ENCODE measurements at places on chromosomes 16 and 17.

GRCh38 chr17:27591986-27592385, 39.0 kb upstream of the LGALS9 start:
- no peak for DNase-seq

DNA sequence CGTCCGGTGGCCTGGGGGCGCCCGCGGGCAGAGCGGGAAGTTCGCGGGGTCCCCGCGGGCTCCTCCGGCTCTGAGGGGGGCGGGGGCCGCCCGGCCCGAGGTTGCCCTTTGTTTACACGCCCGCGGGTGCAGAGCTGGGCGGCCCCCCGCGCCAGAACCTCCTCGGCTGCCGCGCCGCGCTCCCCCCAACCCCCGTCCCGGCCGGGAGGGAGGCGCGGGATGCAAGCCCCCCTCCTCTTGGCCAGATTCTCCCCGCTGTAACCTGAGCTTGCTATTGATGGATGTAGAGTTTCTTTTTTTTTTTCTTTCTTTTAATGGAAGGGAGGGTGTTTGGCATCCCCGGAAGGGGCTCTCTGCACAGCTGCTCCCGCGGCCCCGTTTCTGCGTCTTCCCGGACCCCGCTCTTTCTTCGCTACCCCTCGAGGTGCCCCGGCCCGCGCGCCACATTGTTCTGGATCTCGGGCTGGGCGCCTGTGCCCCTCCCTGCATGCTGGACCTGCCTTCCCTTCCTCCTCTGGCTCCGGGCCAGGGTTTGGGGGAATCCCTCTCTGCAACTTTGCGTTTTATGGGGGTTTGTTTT, 646 bp downstream of the CBX2 start:
- DNase-seq: no peak

DNA sequence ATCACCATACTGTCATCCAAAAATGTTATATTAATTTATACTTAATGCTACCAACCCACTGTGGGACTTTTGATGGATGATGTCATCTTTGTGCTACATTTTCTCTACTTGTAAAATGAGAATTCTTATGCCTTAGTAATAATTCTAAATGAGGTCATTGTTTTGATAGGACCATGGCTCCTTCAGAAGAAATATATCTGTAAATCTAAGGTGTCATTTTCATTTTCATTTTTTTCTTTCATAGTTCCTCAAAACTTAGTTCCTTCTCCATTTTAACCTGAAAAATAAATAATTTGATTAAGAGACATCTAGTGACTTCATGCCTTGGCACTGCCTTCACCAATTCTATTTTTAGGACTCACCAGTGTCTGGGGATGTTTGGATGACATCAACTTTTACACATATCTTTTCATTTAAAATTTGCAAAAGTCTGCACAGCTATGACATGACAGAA, 48.7 kb downstream of the GPRC5B start:
- DNase-seq: no peak

DNA sequence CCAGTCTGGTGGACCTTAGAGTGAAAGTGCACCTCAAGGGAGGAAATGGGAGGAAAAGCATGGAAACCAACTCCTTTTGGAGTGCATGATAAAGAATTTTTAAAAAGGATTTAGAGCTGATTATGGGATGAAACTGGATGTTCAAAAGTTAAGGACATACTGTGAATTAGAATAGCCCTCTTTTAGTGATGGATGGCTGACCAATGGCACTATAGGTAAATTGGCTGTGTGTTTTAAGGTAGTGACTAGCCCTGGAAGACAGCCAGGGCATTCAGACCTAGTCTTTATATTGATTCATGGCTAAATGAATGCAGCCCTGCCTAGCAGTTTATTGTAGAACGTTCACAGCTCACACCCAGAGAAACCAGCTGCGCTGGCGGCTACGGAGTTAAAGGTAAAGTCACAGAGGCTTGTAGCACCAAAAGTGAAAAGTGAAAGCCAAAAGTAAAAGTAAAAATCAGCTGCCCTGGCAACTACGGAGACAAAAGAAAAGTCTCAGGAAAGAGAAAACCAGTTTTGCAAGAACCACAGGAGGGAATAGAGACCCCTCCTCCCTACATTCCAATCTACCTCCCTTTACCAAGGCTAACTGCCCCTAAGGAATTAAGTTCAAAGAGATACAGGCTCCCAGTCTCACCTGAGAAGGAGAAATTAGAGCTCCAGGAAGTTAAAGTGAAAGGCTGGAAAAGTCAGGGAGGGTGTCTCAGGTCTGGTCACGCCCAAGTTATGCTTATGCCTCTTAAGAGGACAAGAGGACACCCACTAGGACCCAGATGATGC, 21.8 kb downstream of the ACSM1 start:
- DNase-seq: no peak

DNA sequence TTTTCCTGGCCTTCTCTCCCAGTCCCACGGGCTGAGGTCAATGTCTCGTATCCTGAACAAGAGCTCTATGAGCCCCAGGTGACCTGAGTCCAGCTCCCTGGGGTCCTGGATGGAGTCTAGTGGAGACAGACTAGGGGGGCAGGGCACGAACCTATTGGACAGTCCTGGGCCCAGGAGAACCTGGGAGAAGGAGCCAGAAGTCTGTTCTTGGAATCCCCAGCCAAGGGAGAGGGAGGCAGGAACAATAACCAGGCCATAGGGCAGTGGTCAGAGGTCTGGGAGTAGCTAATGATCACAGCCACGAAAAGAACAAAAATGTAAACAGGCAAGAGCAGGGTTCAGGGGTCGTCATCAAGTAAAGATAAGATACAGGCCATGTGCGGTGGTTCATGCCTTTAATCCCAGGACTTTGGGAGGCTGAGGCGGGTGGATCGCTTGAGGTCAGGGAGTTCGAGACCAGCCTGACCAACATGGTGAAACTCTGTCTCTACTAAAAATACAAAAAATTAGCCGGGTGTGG, 60.8 kb downstream of the COPRS start:
- no peak for DNase-seq

DNA sequence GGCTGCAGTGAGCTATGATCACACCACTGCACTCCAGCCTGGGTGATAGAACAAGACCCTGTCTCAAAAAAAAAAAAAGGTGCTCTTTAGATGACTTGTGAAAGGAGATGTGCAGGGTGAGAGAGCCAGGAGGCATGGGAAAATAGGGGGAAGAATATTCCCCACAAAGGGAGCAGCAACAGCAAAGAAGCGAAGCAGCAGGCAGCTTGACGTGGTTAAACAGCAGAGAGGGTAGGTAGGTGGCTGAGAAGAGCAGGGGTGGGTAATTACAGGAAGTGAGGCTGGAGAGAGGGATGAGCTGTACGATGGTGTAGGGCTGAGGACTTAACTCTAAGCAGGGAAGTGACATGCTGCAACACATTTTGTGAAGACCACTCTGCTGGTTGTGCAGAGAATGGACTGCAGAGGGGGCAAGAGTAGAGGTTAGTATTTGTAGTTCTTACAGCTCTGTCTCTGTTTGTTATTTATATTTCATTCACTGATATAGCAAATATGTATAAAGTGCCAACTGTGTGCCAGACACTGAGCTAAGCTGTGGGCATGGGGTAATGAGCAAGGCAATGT, 1.6 kb downstream of the HEATR3 start:
- DNase-seq: no peak

- DNase-seq: no peak
Measured at GRCh38 chr17:48544349-48545021, 424 bp downstream of the HOXB2 start.

DNA sequence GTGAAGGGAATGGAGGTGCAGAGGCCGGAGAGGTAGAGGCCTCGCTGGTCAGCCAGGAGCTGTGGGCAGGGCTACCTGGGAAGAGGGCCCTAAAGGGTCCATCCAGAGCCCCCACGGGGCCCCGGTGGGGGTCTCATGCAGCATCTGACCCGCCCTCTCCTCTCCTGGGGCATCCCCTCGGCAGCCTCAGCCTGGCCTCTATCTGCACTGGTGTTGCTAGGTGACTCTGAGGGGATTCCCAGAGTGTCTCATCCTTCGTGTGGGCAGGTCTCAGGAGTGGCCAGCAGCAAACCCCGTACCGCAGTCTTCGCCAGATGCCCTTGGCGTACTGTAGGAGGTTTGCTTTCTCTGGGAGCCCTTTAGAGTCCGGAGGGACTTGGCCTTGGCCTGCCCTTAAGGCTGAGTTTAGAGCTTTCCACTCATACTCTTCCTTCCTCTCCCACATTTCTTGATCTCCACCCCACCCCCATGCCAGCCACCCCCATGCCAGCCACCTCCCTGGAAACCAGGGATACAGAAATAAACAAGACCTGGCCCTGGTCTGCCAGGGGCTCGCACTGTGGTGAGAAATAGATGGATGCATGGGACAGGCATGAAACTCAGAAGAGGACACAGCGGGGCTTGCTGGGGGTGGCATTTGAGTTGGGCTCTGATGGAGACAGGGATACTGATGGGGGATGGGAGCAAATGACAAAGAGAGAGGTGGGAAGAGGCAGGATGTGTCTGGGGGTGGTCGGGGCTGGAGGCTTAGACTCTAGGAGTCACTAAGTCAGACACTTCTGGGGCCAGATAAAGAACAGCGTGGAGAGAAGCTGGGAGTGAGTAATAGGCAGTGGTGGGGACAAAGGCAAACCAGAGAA, 9.9 kb downstream of the SLC5A10 start:
- no peak for DNase-seq

DNA sequence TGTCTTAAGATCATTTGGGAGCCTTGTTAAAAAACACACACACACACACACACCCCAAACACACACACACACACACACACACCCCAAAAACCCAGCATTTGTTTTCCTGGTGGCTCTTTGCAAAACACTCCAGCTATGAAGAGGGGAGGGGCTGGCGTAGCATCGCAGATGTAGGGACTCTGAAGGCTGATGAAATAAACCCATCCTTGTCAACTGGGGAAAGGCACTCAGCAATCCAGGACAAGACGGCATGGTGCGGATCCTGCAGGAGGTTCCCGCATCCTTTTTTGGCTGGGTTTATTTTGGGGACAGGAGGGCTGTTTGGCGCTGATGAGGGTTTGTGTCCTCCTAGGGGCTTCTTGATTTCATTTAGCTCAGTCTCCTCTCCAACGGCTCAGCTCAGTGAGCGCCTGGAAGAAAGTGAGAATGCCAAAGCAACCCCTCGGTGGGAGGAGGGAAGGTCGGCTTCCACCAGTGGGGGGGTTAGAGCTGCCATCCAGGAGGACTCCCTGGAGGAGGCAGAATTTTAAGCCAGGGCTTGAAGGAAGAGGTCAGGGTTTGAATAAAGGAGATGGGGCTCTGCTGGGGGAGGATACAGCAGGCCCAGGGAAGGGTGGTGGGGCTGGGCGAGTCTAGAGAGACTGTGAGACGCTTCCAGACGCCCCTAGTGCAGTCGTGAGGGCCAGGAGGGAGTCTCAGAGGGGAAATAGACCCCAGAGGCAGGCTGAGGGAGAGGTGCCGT, 12.4 kb upstream of the GSE1 start:
- no peak for DNase-seq

DNA sequence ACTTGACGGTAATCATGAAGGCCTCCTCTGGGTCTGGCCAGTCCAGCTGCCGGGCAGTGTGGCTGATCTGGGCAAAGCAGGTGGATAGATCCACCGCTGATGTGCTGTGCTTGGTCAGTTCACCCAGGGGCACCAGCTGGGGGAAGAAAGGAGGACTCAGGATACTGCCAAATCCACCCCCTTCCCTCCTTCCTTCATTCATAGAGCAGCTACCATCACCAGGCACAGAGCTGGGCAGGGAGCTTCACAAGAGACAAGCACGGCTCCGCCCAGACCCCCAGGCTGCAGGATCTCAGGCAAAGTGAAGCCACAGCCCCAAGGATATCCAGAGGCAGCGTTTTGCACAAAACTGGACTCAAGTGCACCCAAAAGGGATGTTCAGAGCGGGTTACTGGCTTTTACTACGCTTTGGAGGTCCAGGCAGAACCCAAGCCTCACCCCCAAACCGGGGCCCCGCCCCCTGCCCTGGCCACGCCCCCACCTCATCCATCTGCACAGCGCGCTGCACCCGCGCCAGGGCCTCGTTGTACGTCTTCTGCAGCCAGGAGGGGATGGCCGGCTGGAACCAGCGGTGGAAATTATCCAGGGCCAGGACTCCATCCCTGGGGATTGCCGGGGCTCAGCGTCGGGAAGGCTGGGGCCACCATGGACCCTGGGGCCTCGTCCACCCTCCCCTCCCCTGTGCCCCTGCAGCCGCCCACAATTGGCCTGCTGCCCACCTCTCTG, 9.1 kb downstream of the UNC13D start:
- no peak for DNase-seq

Data from NCI-H187 treated with DMSO at 0.1 percent for 48 hours (cell line).